NCI-H69 (cell line): ENCODE measurements at places on chromosomes 12 and 14.
A peak's percentile ranks its signal among the peaks of the same experiment; 100 is the strongest.

DNA sequence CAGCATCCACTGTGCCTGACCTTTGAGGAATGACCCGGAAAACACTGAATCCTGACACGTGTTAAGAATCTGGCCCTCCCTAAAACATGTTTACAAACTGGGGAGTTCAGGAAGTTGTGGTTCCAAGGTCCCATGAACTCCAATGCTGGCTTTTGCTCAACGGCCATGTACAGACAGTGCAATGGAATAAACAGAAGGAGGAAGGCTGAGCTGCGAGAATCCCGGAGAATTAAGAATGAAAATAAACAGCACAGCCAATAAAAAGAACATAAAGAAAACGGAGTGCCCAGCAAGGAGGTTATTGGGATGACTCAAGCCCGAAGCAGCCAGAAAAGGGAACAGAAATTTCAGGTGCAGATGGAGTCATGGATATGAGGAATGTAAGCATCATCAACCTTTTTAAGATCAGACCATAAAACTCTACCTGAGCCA is 32.3 kb downstream of the BCL11B start:
- no peak for DNase-seq

- no peak for DNase-seq
Measured at GRCh38 chr14:54737132-54737711, 165.4 kb downstream of the GCH1 start.

GRCh38 chr12:55929306-55929791 is 1.6 kb upstream of the DGKA start:
- no peak for DNase-seq

DNA sequence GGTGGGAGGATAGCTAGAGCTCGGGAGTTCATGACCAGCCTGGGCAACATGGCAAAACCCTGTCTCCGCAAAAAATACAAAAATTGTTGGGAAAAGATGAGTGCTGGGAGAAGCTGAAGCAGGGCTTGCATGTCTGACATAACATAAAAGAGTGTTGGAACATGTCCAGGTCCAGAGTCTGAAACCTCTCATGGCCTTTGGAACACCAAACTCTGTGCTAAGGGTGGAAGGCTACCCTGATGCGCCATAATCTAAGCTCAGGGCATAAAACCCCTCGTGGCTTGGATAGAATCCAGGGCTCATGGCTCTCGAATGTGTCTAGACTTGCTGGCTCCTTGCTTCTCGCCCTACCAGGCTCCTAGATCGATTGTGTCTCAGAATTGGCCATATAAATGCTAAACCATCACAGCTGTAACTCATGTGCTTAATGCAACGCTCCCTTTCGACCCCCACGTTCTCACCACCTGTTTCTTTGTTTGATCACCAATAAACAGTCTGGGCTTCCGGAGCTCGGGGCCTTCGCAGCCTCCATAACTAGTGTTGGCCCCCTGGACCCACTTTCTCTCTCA is 6.7 kb upstream of the CLEC7A start:
- DNase-seq: peak; percentile 3

DNA sequence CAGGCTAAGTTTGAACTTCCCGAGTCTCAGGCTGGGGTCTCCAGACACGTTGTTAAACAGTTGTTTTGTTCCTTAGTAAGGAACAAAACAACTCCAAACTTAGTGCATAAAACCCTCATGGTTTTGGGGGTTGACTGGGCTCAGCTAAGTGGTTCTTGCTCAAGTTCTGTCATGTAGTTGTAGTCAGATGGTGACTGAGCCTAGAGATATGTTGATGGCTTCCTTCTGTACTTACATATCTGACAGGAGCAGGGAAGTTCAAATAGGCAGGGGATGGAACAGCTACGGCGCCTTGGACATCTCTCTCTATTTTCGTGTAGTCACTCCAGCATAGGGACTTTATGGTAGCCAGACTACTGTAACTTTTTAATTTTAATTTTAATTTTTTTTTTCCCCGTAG is 45.7 kb downstream of the SPATS2 start:
- DNase-seq: no peak

DNA sequence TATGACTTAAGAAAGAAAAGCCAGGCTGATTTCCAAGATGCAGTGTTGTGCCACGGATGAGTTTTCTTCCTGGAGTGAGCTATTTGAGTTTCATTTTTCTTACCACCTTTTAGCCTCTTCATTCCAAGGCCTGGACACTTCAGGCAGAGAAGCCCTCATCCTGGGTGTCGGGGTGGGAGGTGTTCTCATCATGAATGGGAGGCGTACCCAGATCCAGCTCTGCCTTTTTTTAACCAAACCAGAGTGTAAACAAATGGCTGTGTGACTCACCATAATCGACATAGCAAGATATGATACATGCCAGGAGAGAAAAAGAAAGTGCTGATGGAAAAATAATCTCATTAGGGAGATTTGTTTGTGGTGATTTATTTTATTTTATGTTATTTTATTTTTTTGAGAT is 79.9 kb downstream of the ARF6 start:
- peak; percentile 93 for DNase-seq

GRCh38 chr12:46609674-46610073 is 216.1 kb downstream of the SLC38A4 start:
- peak; percentile 32 for DNase-seq

DNA sequence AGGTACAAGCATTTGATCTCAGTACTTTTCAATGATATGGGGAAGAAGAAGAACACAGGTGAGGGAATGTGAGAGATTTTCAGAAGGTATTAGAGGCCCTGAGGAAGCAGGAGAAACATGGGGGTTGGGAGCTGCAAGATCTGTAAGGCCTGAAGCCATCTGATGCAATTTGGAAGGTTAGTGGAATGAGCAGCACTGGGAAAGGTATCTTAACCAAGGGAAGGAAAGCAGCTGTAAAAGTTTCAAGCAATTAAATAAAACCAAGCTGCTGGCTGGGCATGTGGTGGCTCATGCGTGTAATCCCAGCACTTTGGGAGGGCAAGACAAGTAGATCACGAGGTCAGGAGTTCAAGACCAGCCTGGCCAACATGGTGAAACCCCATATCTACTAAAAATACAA is 104.4 kb upstream of the PARP11 start:
- no peak for DNase-seq

DNA sequence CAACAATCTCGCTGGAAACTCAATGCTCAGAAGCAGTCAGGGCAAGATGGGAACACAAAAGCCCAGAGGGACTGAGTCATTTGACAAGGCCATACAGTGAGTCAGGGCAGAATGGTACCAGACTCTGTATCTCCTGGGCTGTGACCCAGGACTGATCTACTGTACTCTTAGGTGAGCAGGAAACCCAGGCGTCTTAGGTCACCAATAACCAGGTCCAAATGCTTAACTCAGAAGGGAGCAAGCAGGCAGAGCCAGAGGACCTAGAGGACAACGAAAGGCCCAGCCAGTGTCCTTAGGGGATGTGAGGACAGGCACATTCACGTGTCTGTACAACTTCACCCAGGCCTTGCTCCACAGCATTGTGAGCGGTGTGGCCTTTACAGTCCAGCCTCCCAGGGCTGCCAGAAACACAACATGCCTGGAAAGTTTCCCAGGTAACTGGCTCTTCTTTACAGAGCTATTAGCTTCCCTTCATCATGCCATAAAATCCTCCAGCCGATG is 69.9 kb downstream of the ARL6IP4 start:
- peak; percentile 37 for DNase-seq

GRCh38 chr12:29533815-29534489 is 36.5 kb upstream of the OVCH1 start:
- DNase-seq: no peak

GRCh38 chr14:68297876-68298468 is 478.4 kb downstream of the RAD51B start:
- DNase-seq: peak; percentile 23

DNA sequence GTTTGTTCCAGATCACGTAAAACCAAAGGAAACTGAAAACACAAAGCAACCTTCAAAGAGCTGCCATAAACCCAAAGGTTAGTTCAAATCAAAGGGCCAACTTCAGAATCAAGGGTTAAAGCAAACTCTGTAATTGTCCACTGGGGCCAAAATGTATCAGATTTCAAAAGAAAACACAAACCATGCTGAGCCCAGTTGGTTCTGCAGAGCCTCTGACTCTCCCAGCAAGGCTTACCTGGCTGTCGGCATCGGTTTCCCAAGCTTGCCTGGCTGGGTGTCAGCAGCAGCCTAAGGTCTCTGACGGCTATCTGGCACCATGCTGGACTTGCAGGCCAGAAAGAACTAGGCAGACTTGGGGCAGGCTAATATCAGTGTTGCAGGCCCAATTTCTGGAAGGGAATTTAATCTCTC is 125.3 kb downstream of the DAD1 start:
- peak; percentile 21 for DNase-seq

DNA sequence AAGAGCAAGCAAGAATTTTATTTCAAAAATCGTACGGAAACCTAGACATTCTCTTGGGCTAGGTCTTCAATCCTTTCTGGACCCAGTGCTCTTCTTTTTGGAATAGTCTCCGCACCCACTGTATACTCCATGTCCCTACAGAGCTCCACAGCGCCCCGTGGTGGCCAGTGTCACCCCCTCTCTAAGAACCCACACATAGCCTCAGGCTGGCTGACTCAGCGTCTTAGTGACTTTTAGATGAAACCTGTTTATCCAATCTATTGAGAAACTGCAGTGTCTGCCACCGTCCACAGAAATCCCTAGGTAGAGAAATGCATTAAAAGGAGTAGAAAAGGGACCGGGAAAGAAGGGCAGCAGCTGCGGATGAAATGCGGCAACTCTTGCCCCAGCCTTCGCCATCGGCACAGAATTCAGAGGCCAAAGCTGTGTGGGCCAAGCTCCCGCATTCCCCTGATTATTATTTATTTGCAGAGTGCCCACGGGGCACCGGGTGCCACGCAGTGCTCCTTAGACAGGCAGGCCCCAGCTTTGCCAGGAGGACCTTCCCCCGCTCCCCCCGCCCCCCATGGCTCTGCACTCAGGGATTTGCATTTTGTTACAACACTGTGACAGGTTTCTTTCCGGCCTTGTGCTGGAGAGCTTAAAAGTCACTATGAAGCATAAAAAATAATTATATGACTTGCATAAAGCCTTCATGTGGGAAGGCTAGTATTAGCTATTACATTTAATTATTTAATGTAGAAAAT is 170.1 kb upstream of the FKBP4 start:
- peak; percentile 70 for DNase-seq

- DNase-seq: no peak
Measured at GRCh38 chr12:126369487-126370463, 1304.5 kb downstream of the AACS start.

DNA sequence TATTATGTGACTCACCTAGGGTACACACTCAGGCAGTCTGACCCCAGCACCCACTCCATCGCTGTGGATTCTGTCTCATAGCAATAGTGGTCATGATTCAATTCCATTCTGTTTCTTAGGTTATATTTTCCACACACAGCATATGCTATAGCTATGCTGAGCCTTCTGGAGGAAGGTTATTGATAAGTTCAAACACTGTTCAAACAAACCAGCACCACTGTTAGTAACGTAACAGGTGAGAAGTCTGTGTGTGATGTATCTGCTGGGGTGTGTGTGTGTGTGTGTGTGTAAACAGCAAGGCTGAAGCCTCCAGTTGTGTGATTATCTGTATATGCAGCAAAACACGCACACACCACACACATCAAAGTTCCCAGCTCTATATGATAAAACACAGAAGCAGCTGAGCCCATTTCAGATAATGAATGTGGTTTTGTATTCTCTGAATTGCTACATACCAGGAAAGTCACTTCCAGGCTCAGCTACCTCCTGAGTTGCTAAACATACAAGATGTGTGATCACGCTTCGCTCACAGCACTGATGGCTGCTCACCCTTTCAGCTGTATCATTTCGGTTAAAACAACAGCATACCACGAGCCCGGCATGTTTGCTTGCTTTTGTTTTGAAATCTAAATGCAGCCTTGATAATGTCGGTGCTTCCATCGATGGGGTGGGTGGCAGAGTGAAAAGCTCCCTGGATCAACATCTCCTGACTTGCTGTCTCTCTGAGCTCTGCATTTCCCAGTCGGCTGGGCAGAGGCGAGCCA is 6.8 kb upstream of the SYNE3 start:
- DNase-seq: no peak

DNA sequence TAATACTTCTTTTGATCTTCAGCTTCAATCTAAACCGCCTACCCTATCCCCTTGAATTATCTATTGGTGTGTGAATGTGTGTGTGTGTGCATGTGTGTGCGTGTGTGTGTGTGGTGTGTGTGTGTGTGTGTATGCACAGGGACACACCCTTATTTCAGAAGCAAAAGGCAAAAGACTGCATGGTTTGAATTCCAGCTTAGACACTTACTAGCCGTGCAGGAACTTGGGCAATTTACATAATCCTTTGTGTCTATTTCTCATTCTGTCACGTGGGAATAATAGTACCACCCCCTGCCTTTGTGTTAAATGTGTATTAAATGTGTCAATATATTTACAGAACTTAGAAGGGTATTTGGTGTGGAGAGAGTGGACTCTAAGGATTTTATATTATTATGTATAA is 251.7 kb downstream of the TMEM132C start:
- no peak for DNase-seq

DNA sequence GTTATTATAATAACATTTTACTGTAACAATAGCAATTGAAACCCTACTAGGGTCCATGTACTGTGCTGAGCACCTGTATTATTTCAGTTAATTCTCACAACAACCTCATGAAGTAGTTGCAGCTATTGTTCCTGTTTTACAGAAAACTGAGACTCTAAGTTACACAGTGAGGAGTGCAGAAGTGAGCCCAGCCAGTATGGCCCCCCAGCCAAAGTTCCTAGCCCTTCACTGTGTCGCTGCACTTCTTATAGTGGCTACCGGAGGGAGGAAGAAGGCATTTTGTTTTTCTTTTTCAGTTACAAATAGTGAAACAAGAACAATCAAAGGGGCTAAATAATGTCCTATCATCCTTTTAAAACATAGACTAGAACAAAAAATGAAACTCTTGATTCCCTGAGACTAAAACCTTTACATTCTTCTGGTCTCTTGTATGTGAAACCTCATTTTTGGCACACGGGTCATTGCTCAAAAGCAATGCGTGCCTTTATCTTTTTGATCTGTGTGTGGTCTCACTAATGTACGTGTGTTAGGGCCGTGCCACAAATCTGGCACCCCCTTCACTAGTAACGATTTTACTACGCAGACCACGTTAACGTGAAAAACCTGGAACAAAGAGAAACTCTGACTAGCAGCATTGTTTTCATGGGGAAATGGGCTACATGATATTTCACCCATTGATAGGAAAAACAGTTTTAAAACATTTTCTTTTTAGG is 88.7 kb downstream of the LLPH start:
- no peak for DNase-seq

DNA sequence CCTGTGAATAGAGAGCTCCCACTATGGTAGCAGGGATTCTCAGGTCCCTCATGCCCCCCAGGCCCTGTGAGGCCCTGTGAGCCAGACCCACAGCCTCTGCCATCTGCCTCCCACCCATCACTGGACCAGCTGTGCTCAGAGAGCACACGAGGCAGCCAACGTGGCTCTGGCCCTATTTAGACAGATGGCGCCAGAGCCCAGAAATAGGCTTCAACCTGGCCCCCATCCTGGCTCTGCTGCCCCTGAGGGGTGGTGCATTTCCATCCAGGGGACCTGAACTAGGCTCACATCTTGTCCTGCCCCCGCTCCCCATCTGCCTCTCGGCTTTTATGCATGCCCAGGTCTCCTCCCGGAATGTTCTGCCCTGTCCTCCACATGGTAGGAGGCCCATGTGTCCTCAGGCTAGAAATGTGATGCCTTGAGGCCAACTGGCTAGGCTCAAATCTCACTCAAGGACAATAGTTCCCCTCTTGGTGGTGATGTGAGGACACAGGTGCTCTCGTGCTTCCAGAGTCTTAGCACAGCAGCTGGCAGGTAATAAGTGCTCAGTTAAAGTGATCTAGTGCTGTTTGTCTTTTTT is 18.9 kb downstream of the TMEM63C start:
- peak; percentile 83 for DNase-seq

- DNase-seq: no peak
Measured at GRCh38 chr12:34288963-34289345, 266.7 kb downstream of the ALG10 start.

- DNase-seq: no peak
Measured at GRCh38 chr12:121789800-121790728, 3.4 kb downstream of the RHOF start.
